ENCODE measurements at places on chromosomes 2 and 18.
A peak's percentile ranks its signal among the peaks of the same experiment; 100 is the strongest.

DNA sequence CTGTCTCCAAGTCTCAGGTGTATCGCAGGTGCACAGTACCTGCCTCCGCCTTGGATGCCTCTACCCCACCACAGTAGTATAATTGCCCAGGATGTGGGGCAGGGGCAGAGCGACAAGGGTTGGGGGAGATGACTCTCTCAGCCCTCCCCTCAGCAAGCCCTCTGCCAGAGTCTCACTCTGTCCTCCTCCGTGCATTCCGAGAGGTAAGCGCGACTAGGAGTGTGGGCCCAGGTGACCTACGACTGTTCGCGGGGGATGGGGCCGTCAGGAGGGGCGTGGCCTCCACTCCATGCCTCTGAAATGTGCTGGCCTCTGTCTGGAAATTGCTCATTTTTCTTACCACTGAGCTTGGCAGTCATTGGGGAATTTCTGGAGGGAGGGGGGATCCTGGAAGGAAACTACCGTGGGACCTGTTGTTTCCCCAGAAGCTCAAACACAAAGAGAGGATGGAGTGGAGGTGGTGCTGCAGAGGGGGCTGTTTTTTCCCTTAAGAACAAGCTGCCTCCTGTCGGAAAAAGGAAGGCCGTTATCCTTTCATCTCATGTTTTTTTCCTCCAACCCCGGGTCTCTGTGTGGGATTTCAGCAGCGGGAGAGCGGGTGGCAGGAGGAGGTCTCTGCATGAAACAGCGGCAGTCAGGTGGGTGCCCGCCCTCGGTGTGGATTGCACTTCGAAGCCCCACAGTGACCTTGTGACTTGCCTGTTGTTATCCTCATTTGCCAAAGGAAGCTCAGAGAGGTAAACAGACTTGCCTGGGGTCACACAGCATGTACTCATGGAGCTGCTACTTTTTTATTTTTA, 13.0 kb upstream of the RALB start:
- DNase-seq: peak; percentile 71

- DNase-seq: no peak
Measured at GRCh38 chr2:134191835-134192234, 62.0 kb upstream of the MGAT5 start.

DNA sequence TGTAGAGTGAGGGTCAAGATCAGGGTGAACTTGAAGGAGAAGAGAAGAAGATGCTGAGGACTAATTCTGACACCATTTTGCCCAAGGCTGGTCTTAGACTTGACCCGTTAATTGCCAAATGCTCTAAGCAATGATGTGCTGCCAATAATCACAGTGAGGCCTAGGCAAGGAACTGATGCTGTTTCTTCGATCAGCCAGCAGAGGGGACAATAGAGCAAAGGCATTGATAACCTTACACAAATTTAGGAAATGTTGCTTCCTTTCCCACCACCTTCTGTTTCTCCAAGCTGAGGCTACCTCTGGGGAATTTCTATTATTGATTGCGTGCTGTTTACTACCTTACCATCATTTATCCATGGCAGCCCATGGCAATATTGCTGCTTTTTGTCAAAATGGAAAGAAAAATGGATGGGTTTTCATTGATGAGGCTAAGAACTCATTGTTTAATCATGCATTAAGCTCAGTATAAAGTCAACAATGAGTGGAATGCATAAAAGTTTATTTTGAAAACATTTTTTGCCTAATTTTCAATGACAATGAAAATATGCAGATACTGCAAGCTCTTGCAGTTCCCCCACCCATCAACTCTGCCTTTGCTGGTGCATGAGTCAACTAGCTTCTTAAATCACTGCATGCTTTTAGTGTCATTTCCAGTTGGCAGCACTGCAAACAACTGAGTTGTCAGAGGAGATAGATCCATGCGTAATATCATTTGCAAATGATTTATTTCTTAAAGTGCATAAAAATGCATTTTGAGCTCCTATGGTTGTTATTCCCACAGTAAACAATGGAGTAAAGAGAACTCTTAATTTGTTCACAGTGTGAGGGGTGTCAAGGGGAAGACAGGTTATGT, 116.4 kb upstream of the NYAP2 start:
- peak; percentile 55 for DNase-seq

DNA sequence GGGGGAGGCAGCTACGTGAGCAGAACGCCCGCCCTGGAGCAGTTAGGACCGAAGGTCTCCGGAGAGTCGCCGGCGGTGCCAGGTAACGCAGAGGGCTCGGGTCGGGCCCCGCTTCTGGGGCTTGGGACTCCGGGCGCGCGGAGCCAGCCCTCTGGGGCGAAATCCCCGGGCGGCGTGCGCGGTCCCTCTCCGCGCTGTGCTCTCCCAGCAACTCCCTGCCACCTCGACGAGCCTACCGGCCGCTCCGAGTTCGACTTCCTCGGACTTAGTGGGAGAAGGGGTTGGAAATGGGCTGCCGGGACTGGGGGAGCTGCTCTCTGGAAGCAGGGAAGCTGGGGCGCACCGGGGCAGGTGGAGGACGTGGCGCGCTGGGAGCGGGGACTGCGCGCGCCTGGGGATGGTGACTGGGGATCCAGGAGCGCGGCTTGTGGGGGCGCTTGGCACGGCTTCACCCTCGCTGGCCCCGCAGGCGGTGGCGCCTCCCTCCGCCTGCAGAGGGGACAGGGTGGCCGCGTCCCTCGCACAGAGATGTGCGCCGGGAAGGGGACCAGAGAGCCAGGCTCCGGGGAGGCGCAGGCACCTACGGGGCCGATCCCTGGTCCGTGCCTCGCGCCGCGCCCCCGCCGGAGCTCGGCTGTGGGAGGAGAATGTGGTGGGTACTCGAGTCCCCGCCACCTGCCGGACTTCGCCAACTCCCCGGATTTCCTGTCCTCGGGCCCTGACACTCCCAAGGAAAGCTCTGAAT, 688 bp downstream of the CDH20 start:
- peak; percentile 47 for DNase-seq

DNA sequence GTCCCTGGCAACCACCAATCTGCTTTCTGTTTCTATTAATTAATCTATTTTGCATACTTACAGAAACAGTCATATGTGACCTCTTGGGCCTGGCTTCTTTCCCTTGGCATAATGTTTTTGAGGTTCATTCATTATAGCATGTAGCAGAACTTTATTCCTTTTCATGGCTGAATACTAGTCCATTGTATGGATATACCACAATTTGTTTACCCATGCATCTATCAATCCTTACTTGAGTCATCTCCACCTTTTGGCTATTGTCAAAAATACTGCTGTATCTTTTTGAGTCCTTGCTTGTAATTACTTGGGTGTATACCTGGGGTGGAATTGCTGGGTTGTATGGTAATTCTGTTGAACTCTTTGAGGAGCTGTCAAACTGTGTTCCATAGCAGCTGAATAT, 126.8 kb downstream of the CTIF start:
- no peak for DNase-seq

DNA sequence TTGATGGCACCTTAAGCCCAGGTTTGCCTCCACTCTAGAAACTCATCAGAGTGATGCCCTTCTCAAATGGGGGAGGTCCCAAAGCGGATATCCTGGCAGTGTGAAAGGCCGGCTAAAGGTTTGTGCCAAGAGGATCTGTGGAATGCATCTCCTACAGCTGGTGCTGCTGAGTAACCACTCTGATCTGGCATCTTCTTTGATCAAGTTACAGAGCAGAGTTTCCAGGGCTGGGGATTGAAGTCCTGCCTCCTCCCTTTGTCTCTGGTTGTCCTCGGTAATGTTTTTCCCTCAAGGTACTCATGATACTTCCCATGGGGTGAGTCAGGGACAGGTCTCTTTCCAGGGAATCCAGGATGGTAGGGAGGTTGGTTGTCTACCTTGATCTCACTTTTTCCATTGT, 24.6 kb downstream of the PRKRA start:
- DNase-seq: no peak

DNA sequence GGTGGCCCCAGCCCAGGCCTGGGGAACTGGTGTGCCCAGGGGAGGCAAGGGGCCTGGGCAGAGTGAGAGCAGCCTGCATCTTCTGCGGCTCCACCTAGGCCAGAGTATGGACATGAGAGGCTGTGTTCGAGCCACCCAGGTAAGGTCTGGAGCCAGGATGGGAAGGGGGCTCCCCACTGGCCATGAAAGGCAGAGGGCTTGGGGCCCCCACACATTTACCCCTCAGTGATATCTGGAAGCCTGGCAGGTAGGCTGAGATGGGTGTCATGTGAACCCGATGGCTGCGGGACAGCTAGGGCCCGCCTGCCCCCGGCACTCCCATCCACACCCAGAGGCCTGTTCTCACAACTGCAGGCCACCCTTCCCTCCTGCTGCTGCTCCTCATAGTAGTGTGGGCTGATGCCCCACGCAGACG, 13.2 kb downstream of the ADRA2B start:
- DNase-seq: no peak

DNA sequence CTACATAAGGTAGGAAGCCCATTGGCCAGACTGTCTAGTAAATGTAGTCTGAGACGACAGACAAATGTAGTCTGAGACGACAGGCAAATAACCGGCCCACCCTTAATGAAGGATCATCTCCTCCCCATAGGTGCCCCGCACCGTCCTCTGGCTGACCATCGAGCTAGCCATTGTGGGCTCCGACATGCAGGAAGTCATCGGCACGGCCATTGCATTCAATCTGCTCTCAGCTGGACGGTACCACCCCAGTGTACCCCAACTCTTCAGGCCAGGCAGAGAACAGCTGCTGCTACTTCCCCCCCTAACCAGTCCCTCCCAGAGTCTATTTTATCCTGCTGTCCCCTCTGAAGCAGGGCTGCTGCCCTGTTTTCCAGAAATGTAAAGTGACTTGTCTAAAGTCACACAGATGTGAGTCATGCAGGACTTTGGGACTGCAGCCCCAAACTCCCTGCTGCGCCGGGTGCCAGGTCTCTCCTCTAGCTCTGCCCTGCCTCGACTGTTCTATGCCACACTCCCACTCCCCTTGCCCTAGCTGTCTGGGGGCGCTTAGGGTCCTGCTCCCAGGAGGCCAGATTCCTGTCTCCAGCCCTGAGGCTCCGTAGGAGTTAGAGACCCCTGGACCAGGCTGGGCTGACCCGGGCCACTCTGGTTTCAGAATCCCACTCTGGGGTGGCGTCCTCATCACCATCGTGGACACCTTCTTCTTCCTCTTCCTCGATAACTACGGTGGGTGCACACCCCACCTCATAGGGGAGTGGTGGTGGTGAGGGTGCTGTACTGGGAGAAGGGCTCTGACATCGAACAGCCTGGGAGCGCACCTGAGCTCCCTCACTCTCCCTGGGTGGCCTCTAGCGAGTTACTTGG, 4.7 kb downstream of the SLC11A1 start:
- DNase-seq: peak; percentile 25

GRCh38 chr2:239285071-239285931, 115.5 kb downstream of the HDAC4 start:
- DNase-seq: no peak

- peak; percentile 48 for DNase-seq
Measured at GRCh38 chr2:1730015-1730927, 14.0 kb downstream of the PXDN start.

GRCh38 chr2:66602341-66602740, 167.4 kb downstream of the MEIS1 start:
- DNase-seq: no peak

GRCh38 chr2:53778536-53779162, 8.1 kb downstream of the ASB3 start:
- DNase-seq: no peak

- DNase-seq: peak; percentile 52
Measured at GRCh38 chr2:75560022-75560767, 544 bp downstream of the EVA1A start.

DNA sequence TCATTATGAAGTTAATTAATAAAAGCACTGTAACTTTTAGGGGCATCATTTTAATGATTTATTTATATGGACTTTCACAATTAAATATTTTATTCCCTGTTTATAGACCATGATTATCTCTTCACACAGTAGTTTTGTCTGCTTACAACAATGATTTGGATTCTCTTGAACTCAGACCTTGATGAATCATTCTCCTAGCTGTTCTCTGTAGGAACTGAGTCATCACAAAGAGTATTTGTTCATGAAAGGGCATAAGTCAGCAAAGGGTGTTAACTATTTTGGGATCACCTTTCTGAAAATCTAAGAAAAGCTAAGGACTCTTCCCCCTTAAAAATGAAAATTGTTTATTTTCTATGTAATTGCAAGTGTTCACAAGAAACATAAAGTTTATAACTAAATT, 461.1 kb upstream of the UBE2E3 start:
- DNase-seq: no peak

- DNase-seq: no peak
Measured at GRCh38 chr2:86138736-86139625, 32.9 kb downstream of the PTCD3 start.

- DNase-seq: no peak
Measured at GRCh38 chr18:51911584-51911983, 428.4 kb upstream of the DCC start.

GRCh38 chr2:133849341-133849740, 281.1 kb upstream of the NCKAP5 start:
- no peak for DNase-seq

DNA sequence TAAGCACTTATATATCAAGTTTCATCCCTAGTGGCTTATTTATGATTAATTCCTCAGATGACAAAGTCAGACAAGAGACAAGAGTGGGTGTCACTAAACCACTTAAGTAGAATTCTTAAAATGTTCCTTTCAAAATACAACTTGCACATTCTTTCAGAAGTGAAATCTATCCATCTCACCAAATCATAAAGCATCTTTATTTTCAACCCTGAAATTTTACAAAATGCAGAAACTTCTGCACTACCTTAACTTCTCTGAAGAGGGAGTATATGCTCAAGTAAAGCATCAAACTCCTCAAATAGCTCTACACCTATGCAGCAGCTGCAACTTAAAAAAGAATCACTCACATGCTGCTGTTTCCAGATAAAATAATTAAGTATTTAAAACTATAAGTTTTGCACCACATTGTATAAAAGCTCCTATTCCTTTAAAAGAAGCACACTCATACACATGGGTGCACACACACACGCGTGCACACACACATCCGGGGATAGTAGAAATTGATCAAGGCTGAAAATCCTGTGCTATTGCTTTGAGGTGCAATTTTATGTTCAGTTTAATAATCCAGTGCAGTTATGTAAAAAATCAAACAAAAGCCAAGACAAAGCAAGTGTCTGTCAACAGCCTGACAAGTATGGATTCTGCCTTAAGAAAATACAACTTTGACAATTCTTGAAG, 244.5 kb downstream of the TCF4 start:
- no peak for DNase-seq

- no peak for DNase-seq
Measured at GRCh38 chr2:34848691-34849090, 1249.6 kb upstream of the FAM98A start.

DNA sequence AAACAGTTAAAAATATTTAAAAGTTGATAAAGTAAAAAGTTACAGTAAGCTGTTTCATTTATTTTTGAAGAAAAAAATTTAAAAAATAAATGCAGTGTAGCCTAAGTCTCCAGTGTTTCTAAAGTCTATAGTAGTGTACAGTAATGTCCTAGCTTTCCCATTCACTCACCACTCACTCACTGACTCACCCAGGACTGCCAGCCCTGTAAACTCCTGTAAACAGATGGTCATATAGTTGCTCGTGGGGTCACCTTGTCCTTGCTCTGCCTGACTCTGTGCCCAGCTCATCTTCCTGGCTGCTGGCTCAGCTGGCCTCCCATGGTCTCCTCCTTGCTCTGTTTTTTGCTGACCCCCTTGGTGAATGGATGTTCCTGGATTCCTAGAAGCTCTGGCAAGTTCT, 180.3 kb downstream of the VAPA start:
- no peak for DNase-seq

- no peak for DNase-seq
Measured at GRCh38 chr2:50754514-50754913, 277.4 kb downstream of the NRXN1 start.
